ENCODE measurements at places on chromosomes 16 and 17.

- no peak for DNase-seq
Measured at GRCh38 chr17:42347198-42347597, 41.0 kb downstream of the STAT3 start.

- no peak for DNase-seq
Measured at GRCh38 chr17:6170349-6170748, 100.2 kb downstream of the WSCD1 start.

DNA sequence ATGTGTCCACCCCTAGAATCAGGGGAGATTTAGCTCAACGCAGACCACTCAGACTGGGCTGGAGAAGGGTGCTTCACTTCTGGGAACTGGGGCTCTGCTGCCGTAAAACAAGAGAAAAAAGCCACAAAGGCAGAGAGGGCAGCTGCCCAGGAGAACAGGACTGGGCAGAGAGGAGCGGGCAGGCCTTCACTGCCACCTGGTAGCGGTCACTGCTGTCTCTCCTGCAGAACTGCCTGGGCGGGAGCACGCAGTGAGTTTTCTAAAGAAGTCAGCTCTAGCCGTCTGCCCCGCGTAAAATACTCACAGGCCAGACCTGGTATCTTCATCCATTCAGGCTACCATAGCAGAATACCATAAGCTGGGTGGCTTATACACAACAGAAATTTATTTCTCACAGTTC lies 103.8 kb downstream of the AMFR start:
- DNase-seq, result no peak

GRCh38 chr16:49520492-49521038 lies 147.0 kb downstream of the C16orf78 start:
- DNase-seq, result no peak

DNA sequence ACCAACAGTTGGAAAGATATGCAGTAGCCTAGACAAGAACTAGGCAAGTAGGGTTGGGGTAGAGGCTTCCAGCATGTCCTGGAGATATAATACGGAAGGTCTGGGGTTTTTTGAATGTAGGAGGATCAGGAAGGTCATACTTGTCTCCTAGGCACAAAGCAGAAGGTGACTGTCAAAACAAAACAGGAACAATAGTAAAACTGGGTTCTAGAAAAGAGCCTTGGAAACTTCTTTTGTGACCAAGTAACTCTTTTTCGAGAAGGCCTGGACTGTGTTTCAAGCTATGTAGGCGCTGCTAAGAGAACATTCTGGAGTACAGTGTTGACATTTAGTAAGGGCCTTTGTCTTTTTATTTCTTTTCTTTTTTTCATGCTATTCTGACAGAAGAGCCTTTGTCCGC lies 26.9 kb upstream of the TENT4B start:
- no peak for DNase-seq

DNA sequence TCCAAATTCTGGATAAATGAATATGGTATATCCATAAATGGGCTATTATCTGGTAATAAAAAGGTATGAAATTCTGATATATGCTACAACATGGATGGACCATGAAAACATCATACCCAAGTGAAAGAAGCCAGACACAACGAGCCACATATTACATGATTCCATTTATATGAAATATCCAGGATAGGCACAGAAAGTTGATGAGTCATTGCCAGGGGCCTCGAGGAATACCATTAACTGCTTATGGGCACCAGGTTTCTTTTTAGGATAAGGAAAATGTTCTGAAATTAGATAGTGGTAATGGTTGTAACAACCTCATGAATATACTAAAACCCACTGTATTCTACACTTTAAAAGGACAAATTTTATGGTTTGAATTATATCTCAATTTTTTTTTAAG lies 123.2 kb downstream of the PITPNC1 start:
- DNase-seq, result no peak

GRCh38 chr16:19878757-19879156 lies 5.9 kb downstream of the GPRC5B start:
- DNase-seq, result no peak

DNA sequence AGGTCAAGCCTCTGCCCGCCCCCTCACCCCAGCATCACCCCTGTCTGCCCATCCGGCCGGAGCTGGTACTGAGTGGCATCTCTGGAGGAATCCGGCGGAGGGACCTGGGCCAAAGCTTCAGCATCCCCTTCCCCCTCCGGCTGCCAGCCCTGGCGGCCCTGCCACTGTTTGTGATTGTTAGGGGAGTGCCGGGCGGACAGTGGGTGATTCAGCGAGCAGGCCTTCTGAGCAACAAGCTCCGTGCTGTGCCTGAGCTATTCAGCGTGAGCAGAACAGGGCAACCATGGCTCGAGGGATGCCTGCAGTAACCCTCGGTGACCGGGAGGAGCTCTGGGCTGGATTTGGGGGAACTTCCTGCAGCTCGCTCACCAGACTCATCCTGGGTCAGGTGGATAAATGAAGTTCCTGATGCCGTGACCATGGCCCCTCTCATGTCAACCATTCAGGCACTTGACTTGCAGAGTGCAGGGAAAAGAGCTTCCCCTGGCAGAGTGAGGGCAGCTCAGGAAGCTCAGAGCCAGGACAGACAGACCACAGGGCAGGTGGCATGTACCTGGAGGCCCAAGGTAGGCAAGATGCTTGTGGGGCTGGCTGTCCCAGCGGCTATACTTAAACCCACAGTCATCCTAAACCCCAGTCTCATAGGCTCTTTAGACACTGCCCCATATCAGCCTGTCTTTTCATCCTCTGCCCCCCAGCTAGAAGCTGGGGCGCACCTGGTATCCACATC lies 24.3 kb upstream of the MLKL start:
- DNase-seq, result no peak

GRCh38 chr17:31608659-31609254 lies 217.3 kb downstream of the RAB11FIP4 start:
- no peak for DNase-seq

DNA sequence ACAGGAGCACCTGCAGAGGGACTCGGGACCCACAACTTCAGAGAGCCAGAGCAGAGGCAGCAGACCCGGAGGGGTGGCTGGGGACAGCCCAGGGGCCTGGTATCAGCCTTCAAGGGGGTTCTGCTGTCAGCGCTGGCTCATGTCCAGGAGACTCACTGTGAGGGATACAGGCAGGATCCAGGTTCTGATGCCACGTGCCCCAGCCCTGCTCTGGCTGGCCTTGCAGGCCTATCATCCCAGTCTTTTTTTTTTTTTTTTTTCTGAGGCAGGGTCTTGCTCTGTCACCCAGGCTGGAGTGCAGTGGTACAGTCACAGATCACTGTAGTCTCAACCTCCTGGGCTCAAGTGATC lies 9.0 kb upstream of the MTSS2 start:
- DNase-seq, result no peak

DNA sequence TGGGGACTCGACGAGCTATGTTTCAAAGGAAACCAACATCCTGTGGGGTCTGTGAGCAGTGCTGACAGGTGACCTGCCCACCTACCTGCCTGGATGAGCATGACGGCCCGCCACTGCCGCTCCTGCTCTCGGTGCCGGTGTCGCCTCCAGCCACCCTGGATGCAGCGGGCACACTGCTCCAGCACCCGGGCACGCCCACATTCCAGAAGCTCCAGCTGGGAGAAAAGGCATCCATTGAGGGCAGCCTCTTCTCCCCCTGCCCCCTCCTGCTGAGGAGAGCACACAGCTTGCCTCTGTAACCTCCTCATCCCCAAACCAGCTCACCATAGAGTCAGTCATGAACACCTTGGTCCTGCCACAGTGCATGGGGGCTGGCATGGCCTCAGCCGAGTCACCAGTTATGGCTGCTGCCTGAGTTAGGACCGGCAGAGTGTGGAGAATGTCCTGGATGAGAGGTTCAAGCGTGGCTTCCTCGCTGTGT lies 14.3 kb downstream of the ZNHIT3 start:
- no peak for DNase-seq

- no peak for DNase-seq
Measured at GRCh38 chr17:2106308-2106955, 51.5 kb downstream of the HIC1 start.

DNA sequence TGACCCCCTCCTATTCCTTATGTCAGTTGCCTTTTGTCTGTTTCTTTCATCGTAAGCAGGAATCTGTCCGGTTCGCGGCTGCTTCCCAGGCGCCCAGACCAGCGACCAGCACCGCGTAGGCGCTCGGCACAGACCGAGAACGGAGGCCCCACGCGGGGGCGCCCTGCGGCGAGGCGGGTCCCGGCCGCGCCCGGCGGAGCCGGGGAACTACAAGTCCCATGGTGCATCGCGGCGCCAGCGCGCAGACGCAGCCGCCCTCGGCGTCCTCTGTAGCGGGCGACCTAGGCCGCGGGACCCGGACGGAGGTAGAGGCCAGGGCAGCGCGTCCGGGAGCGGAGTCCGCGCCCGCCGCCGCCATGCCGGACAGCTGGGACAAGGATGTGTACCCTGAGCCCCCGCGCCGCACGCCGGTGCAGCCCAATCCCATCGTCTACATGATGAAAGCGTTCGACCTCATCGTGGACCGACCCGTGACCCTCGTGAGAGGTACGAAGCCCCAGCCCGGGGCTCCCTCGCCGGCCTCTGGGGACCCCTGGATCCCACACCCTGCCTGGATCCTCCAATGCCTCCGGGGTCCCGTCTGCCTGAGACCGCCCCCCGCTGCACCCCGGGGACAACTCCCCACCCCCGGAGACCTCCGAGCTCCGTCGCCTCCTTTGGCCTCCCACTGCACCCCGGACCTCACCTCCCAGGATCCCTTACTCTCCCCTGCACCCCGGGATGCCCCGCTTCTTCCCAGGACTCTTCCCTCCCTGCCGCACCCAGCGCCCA lies at the start of gene NDUFB10:
Gene NDUFB10, plus strand, starts transcription at position 270 of the 771 bp plus-strand sequence. Its CDS starts 87 bp downstream, at position 357.
- DNase-seq, result no peak

GRCh38 chr17:43900858-43901754 lies 6.2 kb downstream of the MPP2 start:
- no peak for DNase-seq

DNA sequence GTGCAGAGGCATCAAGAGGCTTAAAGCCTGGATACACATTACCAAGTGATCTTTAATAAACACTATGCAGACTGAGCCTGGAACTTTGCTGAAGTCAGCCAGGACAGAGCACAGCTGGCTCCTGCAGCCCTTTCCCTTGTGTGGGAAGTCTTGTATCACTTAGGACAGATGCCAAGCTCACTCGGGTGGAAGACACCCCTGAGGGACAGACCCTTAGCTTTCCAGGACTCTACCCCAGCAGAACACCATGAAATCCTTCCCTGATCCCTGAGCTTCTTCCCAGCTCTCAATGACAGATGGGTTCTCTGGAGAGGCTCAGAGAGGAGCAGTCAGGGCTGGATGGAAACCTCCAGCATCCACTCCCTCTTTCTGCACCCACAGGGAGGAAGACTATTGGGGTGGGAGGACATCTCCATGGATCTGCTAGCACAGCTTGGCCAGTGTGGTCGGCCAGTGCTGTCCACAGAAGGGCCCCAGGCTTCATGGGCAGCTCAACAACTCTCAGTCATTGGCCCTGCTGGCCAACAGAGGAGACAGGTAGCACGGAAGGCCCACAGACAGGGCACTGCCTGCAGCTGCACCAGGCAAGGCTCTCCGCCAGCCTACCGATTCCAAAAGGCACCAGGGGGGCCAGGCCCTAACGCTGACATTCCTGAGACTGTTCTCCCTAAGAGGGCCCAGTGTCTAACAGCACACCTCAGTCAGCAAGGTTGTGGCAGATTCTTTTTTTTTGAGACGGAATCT lies 15.9 kb downstream of the RAB5C start:
- DNase-seq, result no peak

DNA sequence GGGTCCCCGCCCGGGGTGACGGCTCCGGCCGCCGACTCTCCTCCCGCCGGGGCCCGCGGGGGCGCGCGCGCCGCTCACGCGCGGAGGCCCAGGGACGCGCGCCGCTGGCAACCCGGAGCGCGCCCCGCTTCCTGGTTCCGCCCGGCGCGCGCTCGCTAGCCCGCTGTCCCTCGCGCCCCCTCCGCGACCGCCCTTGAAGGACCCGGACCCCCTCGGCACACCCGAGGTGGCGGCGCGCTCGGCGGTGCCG lies at the start of gene STAT5B:
Gene STAT5B, minus strand, starts transcription at position 33 of the 250 bp plus-strand sequence. CDS start 44,264 bp downstream, outside the sequence.
- DNase-seq, result no peak

GRCh38 chr17:77786740-77787505 lies 171.6 kb upstream of the TNRC6C start:
- no peak for DNase-seq

GRCh38 chr17:34598161-34598776 lies 18.9 kb downstream of the TMEM132E start:
- no peak for DNase-seq

GRCh38 chr17:58580671-58581070 lies 66.2 kb upstream of the MTMR4 start:
- no peak for DNase-seq

DNA sequence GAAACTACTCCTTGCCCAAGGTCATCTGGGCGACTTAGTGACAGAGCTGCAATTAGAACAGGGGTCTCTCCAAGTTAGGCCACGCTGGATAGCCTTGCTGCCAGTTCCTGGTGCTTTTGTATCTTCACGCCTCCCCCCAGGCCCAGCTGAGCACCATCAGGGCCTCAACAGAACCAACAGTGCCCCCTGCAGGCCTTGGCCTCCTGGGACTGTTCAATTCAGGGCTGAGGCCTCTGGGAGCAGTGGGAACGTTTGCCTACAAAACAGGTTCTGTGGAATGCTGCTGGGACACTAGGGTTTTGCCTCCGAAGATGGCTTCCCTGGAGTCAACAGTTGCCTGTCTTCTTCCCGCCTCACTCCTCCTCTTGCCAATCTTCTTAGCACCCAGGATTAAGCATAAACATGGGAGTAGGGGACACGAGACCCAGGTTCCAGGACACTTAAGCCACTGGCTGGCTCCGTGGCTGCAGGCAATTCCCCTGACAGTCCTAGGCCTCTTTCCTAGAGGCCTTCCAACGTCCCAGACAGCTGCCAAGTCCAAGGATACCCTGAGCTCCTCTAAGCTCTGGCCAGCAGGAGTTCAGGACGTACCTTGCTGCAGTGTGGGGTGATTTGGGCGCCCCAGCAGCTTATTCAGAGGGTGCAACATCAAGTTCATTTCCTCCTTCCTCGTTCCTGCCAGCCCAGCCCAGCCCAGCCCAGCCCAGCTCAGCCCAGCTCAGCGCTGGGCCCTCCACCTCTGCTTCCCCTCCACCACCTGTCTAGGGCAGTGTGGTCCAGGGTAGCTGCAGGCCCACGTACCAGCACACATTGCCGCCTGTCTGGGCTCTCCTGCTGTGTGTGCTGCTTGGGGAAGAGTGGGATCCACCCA lies 246.6 kb upstream of the RPL38 start:
- no peak for DNase-seq

GRCh38 chr16:5951486-5951885 lies 853.9 kb upstream of the EEF2KMT start:
- DNase-seq, result no peak

DNA sequence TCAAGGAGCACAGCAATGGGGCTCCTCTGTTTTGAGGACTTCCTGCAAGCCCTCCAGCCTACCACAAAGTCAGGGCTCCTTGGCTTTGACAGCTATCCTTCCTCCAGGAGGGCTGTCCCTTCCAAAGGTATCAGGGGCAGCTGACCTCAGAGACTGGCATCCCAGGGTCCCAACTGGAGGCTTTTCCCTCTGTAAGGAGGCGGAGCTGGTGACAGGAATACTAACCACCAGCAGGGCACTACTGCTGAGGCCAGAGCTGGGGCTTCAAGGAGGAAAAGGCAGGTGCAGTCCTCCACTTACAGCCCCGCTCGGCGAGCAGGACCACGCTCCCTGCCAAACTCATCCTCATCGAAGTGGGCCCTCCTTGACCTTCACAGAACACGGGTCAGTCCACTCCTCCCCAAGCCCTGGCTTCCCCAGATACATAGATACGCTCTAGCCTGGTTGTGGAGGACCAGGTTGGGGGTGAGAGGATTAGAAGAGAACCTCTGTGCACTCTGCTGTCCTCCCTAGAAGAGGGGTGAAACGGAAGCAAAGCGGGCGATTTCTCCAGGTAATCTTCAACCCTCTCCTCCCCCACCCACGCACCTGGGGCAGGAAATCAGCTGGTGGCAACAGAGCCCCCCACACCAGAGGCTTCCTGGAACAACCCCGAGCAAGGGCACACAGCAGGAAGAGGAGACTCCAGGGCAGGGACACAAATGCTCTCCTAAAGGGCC lies 20.5 kb downstream of the ST3GAL2 start:
- no peak for DNase-seq

Measured in cortex of kidney (tissue), 1 donor.